ENCODE measurements at places on chromosomes 3 and 15.

DNA sequence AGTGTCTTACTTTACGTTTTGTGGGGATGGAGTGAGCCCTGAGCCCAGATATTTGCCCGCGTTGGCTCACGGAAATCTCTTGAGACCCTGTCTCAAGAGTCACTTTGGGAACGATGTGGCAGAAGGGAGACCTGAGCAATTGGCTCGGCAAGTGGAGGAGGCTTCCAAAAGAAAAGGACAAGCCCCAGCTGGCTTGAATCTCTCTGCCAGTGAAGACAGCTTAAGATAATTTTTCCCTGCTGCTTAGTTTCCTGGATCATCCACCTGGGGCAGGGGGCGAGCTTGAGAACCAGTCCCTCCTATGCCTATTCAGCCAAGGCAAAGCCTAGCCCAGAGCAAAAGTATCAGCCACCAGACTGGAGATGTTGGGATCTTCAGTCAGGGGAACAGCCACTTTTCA, 708 bp downstream of the SEC22A start:
- no peak for DNase-seq

GRCh38 chr15:37217567-37217966, 117.2 kb upstream of the MEIS2 start:
- DNase-seq: no peak

DNA sequence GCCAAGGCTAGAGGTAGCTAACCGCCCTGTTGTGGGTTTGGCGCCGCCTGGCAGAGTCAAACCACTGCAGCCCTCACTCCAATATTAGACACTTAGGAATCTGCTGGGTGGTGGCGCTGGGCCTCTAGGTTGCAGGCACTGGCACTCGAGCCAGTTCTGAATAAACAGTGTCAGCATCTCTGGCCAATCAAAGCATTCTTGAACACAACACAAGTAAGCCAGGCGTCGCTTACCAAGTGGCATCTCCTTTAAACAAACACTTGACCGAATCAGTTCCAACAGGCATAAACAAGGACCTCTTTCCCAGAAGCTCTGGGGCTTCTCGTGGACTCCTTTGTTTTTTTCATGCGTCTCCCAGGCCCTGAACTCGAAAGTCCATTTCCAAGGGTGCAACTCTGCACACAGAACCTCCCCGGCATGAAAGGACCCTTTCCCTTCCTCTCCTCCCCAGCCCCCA, 82.3 kb downstream of the LRIG1 start:
- DNase-seq: no peak

GRCh38 chr15:95292785-95293450, 1037.6 kb upstream of the NR2F2 start:
- DNase-seq: no peak

GRCh38 chr3:171687581-171687980, 122.7 kb downstream of the PLD1 start:
- DNase-seq: no peak

- no peak for DNase-seq
Measured at GRCh38 chr15:83569341-83569740, 84.6 kb upstream of the ADAMTSL3 start.

GRCh38 chr3:139117883-139118760, 73.4 kb upstream of the PRR23C start:
- DNase-seq: no peak

DNA sequence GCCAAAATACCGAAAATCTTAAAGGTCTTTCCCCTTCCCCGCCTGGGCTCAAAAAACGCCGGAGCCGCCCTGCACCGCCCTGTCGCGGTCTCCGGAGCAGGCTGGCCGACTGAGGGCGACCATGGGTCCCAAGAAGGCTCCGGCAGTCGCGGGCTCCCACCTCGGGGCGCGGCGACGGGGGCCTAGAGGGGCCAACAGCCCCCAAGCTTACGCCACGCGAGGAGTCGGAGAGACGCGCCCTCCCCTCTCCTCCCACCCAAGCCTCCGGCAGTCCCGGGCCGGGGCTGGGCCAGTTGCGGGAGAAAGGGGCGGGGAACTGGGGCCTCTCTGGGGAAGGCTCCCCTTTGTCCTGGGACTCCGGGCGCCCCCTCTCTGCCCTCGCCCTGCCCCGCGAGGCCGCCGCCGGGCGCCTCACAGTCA, 69.2 kb downstream of the GOLGA8B start:
- no peak for DNase-seq

GRCh38 chr3:64291956-64292355, 66.7 kb upstream of the PRICKLE2 start:
- no peak for DNase-seq

DNA sequence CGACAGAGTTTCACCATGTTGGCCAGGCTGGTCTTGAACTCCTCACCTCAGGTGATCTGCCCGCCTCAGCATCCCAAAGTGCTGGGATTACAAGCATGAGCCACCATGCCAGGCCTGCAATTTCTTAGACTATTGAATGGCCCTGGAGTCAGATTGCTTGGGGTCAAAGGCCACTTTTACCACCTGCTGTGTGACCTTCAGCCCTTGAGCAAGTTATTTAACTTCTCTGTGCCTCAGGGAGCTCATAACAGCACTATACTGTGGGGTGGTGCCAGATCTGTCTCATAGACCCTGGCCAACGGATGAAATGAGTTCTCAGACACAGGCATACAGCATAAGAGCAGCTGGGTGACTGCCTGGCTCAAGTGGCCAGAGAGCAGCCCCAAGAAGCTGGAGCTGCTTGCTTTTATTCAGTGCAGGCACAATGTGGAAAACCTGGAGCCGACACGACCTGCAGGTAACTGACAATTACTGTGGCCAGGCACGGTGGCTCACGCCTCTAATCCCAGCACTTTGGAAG, 44.9 kb upstream of the FURIN start:
- DNase-seq: no peak

- DNase-seq: no peak
Measured at GRCh38 chr15:63763476-63764123, 70.1 kb downstream of the HERC1 start.

DNA sequence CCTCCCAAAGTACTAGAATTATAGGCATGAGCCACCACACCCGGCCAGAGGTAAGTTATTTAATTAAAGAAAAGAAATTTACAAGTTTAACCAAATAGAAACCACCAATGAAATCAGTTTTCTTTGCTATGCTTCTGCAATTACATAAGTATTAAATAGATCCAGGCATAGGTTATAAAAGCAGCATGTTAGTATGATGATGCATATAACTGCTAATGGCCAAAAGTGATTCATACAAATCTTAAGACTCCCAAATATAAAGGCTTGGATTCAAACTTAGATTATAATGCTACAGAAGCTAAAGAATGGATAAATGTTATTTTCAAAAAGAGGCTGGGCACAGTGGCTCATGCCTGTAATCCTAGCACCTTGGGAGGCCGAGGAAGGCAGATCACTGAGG, 32.8 kb upstream of the HDC start:
- no peak for DNase-seq

- no peak for DNase-seq
Measured at GRCh38 chr3:170432416-170432815, 13.7 kb downstream of the CLDN11 start.

- peak; percentile 17 for DNase-seq
Measured at GRCh38 chr3:141105828-141106628, 54.9 kb downstream of the SPSB4 start.

GRCh38 chr3:42934910-42935309, 29.0 kb downstream of the ZNF662 start:
- no peak for DNase-seq

DNA sequence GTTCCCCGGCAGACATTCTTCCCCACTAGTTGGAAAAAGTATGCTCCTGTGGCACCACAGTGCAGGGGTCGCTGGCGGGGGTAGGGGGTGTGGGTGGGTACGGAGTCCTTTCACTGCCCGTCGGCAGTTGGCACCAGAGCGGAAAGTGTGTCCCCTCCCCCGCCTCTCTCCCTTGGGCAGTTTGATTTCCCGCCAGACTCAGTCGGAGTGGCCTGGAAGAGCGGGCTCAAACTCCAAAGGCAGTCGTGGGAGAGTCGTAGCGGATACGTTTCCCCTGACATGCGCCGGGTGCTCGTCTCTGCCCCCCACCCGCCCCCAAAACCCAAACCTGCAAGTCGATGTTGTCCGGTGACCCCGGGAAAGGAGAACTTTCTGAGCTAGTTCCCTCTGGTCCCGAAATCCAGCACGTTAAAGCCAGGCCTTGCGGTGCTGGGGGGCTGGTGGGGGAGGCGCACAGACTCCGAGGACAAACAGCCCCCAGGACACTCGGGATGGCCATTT, 4.4 kb upstream of the FOXB1 start:
- no peak for DNase-seq

- no peak for DNase-seq
Measured at GRCh38 chr3:105365391-105366325, 1.1 kb upstream of the ALCAM start.

DNA sequence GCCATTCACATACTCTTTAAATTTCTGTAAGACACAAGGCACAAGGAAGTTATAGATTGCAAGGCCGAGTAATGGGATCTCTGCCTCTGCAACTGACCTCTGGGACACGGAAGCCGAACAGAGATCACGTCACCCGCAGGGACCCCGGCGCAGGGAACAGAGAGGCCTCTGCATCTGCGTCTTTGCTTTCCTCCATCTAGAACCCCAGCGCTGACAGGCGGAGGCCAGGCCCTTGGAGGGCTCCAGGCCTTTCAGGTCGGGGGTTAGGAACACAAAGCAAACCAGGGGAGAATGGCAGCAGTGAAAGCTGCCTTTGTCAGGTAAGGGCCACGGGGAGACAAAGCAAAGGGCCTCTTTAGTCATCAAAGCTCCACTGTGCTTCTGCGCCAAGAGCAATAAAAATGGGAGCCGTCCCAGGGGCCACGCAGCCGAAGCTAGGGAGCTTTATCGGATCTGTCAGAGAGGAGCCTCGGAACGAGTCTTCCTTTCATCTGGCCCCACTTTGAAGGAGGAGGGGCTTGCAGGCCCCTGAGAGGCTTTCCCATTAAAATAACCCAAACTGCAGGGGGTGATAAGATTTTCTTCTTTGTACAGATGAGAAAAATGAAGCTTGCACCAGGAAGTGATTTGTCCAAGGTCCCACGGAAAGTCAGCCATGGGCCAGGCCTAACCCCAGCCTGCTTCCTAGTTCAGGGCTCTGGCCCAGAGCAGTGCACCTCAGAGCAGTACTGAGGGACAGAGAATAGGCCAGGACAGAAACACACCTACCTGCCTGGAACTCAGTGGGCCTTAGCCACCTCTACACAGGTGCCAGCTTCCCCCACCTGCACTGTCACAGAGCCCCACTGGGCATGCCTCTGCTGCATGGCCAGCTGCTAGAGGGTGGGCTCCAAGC, 84.4 kb upstream of the RAD18 start:
- DNase-seq: no peak

GRCh38 chr3:159854500-159855124, 134.0 kb upstream of the IL12A start:
- no peak for DNase-seq

DNA sequence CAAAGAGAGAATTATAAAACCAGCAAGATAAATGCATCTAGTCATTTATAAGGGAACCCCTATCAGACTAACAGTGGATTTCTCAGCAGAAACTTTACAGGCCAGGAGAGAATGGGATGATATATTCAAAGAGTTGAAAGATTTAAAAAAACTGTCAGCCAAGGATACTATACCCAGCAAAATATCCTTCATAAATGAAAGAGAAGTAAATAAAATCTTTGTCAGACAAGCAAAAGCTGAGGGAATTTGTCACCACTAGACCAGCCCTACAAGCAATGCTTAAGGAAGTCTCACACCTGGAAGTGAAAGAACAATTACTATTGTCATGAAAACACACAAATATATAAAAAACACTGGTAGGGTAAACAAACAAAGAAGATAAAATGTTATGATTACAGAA, 113.4 kb upstream of the FAM3D start:
- DNase-seq: no peak

- no peak for DNase-seq
Measured at GRCh38 chr3:129256270-129256669, 6.9 kb downstream of the COPG1 start.

GRCh38 chr3:107627962-107628542, 105.3 kb downstream of the BBX start:
- DNase-seq: no peak

DNA sequence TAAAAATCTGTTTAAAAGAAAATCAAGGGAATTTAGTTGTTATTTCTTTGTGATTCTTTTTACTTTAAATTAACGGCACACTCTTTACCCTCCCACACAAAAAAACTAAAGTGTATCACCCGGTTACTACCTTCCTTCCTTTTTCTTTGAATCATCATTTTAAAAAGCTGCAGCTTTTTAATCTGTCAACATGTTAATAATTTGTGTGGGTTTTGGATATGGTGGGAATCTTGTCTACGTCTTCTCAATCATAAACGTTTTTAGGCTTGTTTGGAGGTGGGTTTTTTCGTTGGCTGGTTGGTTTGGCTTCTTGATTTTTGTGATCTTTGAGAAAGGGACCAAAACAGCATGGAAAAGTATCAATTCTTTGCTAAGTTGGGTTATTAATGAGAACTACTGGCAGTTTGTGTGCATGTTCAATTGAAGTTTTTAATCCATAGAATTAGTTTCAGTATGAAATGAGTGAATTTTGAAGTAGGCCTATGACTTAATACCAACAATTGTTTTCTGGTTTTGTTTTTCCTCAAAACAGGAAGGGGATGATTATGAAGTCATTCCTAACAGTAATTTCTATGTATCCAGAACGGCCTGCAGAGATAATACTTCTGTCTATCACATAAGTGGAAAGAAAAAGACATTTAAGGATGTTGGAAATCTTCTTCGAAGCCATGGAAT, 4.5 kb downstream of the SMC4 start:
- DNase-seq: no peak

DNA sequence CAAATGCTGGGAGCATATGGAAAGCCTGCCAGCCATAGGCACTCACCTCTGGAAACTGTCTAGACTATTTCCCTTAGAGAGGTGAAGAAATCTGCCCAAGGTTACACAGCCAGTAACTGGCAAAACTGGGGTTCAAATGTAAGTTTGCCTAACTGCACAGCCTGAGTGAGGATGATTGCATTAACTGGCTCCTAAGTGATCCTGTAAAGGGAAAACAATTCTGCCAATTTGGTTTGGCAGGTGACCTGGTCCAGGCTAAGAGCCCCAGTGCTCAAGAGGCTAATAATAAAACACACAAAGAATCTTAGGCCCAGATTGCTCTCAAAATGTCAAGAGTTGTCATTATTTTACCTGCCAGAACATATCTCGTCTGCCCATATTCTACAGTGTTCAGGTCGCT, 43.9 kb upstream of the SPRED1 start:
- DNase-seq: no peak

DNA sequence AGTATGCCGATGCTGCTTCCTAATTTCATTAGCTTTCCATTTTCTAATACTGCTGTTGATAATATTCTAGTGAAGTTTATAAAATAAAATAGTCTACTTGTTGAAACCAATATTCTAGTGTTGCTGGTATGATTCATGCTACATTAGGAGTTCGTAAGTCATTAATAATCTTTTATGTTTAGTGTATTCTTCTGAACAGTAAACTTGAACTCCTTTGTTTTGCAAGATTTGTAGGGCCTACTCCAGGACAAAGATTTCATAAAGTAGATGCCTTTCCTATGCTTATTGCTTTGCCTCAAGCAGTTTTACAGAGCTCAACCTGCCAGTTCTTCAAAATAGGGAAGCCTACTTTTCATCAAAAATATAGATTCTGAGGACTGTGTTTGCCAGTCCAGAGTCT, 111.5 kb downstream of the RSRC1 start:
- no peak for DNase-seq

GRCh38 chr15:61654002-61654740, 406.1 kb downstream of the VPS13C start:
- DNase-seq: no peak

Measured in stimulated activated CD4-positive, alpha-beta T cell treated with anti-CD3 and anti-CD28 coated beads, Interleukin-1b, Interleukin-23, amount 100 ng/mL, for 1 hour (primary cell).